ENCODE measurements at places on chromosomes 5 and 9.

DNA sequence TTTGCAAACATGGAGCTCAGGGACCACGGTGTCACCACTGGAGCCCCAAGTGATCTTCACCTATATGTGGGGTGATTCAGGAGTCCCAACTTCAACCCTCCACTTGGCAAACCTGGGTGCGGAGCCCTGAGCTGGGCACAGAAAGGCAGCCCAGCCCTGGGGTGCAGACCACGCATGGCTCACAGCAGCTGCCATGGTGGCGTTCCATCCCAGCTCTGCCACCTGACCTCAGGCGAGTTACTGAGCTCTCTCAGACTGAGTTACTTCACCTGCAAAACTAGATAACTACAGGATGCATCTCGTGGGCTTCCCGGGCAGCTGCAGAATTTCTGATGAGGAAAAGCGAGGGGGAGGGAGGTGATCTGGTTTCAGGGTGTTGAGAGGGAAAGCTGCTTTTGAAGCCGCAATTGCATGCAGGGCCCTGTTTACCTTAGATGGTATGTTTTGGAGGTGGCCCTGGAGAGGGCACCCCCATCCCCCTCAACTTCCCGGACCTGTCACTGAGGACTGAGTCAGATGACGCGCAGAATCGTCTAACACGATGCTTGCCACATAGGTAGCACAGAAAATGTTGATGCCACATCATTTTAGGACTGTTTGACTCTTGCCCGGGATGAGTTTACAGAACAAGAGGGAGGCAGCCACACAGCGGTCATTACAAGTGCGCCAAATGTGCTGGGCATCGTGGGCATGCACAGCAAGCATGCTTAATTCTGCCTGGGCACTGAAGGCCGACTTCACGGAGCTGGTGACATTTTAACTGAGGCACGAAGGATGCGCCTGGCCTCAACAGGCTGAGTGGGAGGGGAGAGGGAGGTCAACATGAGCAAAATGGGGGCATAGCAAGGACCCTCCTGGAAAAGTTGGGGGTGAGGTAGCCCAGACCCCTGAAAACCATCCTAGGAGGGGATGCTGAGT, 154.6 kb downstream of the COL23A1 start:
- no peak for DNase-seq

- DNase-seq, result no peak
Measured at GRCh38 chr5:115815693-115816225, 700 bp downstream of the CDO1 start.

DNA sequence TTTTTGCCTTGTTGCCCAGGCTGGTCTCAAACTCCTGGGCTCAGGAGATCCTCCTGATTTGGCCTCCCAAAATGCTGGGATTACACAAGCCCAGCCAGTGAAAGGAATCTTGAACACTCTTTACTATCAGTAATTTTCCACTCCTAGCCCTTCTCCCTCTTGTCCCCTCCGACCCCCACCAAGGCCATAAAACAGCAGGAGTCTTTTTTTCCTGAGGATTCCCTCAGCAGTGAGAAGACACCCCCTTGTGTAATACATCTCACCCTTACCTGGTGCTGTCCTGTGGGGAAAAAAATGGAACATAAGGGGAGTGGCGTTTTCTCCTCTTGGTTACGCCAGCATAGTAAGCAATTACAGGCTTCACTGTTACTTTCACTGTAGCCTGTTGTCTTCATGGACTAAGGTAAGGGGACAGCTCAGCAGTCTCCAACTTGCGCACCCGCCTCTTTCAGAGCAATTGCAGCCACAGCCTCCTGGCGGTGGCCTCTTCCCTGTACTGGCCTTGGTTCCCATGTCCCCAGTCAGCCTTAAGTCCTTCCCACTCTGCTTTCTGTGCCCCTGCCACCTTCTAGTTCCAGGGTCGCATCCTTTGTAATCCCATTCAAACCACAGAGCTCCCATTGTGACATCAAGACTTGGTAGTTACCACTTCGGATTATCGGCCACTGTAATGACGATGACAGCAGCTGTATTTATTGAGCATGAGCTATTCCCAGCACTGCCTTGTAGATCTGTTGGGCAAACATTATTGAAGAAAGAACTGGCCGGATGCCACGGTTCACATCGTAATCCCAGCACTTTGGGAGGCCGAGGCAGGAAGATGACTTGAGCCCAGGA, 10.0 kb downstream of the NAIF1 start:
- no peak for DNase-seq

DNA sequence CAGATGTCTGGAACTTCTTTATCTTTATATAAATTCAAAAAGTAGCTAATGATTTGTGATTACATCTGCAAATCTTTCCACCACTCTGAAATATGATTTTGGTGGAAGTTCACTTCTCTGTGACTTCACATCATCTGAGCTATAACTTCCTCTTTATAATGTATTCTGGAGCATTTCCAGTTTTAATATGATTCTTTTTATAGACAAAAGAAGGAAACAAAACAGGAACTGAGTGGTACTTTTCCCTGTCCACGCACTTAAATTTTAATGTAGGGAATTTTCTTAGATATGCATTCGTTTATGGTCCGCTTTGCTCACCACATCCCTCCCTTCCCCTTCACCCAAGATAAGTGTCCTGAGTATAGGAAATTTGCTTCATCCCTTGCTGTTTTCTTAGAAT, 333.5 kb downstream of the CHSY3 start:
- DNase-seq, result no peak

DNA sequence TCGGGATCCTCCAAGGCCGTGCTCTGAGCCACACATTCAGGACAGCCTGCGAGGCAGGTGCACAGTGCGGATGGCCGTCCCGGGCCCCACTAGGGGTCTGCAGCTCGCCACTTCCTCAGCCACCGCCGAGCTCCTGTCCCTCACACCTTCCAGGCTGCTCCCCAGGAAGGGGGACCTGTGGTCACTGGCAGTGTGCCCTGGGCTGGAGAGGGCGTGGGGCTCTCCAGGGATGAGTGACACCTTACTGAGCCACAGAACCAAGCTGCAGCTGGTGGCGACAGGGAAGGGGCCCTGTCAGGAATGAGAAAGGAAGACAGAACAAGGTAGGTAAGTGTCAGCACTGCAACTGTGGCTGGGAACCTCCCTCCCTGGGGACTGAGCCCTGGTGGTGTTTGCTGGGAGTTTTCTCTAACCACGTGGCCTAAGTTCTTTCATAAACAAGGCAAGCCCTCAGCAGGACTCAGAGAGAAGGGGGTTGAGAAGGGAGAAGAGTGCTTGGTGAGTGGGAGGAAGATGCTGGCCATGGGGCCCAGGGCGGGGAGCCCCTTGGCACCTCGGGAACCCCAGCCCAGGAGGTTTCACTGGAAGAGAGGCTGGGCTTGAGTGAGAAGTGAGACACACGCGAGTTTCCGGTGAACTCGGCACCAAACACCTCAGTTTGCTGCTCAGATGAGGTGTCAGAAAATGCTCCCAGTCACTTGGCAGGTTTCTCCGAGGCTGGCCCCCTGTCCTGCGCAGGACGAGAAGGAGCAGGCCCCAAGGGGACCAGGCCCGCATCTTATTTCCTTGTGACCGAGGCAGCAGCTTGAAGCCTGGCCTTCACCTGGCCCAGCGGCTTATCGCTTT, 5.2 kb downstream of the IL13 start:
- no peak for DNase-seq

GRCh38 chr5:9151684-9152427, 394.0 kb downstream of the SEMA5A start:
- DNase-seq, result no peak

GRCh38 chr5:16929831-16930230, 6.3 kb downstream of the MYO10 start:
- DNase-seq, result no peak

DNA sequence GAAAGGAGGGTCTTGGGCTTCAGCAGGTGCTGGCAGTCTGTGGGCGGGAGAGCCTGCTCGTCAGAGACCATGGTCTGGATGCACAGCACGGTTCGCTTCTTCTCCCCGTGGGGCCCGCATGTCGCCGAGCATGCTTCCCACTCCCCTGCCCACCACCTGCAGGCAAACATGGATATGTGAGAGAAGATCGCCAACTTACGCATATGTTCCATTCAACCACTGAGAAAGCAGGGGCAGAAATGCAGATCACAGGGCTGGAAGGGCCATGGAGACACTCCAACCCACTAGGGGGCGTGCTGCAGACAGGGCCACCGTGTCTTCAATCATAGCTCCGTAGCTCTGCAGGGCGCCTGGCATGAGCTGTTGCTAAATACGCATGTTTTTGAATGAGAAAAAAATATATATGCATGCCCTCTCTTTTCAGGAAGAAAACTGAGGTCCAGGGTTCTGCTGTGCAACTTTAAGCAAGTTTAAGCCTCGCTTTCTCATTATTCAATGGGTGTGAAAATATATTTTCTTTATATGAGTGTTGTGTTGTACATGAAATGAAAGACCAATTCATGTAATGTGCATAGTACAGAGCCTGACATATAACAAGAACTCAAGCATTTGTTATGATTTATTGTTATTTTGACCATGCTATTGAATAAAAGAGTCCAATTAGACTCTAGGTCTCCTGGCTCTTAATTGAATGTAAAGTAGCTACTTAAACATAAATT, 148.0 kb downstream of the TARS1 start:
- no peak for DNase-seq

- no peak for DNase-seq
Measured at GRCh38 chr9:27421577-27421976, 102.5 kb upstream of the IFNK start.

GRCh38 chr9:35490155-35490909, 421 bp downstream of the RUSC2 start:
- no peak for DNase-seq

DNA sequence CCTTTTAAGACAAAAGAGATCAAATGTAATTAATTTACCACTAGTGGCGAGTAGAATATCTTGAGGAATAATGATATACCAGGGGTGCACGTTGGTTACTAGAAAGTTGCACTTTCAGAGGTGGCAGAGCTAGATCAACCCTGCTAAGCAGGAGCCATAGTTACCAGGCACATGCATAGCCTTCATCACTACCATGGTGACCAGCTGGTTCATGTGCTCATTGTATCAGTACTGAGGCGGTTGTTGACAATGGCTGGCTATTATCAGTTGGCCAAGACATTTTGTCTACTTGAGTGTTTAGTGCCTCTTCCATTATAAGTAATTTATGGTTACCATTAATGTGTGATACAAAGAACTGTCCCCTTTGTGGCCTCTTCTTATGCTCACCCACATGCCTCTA, 201.2 kb downstream of the FGF10 start:
- DNase-seq, result no peak

DNA sequence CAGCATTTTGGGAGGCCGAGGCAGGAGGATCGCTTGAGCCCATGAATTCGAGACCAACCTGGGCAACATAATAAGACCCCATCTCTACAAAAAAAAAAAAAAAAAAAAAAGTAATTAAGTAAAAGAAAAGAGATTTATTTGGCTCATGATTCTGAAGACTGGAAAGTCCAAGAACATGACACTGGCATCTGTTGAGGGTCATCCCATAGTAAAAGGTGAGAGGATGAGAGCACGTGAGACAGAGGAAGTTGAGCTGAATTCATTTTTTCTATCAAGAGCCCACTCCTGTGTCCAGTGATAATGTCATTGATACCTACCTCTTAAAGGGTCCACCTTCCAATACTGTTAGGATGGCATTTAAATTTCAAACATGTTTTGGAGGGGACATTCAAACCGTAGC, 19.8 kb downstream of the CREBRF start:
- DNase-seq, result no peak

GRCh38 chr9:91765296-91765695, 184.7 kb downstream of the ROR2 start:
- DNase-seq, result no peak

DNA sequence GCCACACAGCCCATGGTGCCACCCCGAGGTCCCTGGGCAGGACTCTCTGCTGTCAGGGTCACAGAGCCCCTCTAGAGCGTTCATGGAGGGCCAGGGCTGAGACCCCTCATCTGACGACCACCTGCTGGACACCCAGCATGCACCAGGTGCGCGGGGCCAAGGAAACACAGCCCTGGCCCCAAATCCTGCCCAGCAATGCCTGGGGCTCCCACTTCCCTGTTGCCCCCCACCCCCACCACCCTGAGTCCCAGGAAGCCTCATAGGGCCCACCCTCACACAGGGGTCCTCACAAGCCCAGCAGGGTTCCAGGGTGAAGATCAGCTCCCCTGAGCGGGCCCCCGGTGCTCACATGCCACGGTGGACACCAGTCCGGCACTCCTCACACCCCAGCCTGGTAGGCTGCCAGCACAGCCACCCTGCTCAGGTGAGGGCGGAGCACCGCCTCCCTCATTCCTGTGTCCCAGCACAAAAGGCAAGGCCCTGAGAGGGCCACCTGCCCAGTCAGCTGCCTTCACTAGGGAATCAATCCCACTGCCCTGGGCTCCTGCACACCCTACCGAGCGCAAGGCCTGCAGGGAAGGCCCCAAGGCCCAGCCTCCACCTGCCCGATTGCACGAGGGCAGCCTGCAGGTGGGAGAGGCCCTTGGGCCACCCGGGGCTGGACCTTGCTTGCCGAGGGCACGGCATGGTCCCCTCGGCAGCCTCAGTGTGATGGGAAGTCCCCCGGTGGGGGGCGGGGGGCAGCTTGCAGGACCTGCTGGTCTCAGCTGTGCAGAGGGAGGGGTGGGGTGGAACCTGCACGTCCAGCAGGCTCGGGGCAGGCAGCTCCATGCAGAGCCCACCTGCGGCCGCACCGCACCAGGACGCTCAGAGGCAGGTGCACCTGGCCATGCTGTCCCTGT, 56.4 kb upstream of the UBAC1 start:
- no peak for DNase-seq

DNA sequence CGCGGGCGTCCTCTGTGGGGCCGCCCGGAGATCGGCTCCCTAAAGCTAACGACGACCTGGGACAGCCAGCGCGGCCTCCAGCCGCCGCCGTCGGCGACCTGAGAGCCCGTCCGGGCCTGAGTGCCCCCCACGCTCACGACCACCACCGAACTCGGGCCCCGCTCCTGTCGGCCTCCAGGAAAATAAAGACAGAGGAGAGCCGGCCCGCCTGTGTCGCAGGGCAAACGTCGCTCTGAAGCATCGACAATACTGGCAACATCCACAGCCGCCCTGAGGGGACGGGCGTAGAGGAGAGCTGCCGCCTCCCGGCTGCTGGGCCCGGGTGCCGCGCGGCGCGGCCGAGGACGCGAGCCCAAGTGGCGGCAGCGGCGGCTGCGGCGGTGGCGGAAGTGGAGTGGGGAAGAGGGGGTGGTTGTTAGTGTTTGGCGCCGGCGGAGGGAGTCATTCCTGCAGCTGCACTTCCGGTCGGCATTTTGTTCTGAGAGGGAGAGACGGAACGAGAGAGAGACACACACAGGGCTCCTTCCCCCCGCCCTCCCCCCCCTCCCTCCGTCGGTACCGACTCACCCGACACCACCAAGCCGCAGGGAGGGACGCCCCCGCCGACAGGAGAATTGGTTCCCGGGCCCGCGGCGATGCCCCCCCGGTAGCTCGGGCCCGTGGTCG, at the start of gene NIPBL:
TSS of gene NIPBL (plus strand) at position 471 of the 666 bp plus-strand sequence. CDS start 76,928 bp downstream, outside the sequence.
- DNase-seq, result no peak
